Stimulated activated CD4-positive, alpha-beta T cell treated with anti-CD3 and anti-CD28 coated beads, Interleukin-1b, Interleukin-23, amount 100 ng/mL, for 1 hour (primary cell): ENCODE measurements at places on chromosomes 3 and 15.

GRCh38 chr15:92324101-92324963 is 69.3 kb upstream of the ST8SIA2 start:
- DNase-seq, result no peak

DNA sequence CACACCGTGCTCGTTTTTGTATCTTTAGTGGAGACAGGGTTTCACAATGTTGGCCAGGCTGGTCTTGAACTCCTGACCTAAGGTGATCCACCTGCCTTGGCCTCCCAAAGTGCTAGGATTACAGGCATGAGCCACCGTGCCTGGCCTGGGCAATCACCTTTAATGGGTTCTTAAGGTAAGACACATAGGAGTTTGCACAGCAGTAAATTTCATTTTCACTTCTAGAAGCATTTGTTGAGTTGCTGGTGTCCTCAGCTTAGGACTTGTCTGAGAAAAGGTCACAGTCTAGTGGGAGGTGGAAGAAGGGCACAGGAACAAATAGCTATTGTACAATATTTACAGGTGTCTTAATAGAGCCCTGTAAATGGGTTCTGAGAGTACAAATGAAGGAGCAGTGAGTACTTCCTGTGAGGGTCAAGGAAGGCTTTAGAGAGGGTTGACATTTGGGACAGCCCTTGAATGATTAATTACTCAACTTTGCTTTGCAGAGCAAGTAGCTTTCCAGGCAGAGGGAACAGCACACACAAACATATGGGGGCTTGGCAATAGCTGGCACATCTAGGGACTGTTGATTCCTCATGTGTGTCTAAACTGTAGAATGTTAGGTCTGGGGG is 8.7 kb upstream of the ETV5 start:
- DNase-seq, result no peak

DNA sequence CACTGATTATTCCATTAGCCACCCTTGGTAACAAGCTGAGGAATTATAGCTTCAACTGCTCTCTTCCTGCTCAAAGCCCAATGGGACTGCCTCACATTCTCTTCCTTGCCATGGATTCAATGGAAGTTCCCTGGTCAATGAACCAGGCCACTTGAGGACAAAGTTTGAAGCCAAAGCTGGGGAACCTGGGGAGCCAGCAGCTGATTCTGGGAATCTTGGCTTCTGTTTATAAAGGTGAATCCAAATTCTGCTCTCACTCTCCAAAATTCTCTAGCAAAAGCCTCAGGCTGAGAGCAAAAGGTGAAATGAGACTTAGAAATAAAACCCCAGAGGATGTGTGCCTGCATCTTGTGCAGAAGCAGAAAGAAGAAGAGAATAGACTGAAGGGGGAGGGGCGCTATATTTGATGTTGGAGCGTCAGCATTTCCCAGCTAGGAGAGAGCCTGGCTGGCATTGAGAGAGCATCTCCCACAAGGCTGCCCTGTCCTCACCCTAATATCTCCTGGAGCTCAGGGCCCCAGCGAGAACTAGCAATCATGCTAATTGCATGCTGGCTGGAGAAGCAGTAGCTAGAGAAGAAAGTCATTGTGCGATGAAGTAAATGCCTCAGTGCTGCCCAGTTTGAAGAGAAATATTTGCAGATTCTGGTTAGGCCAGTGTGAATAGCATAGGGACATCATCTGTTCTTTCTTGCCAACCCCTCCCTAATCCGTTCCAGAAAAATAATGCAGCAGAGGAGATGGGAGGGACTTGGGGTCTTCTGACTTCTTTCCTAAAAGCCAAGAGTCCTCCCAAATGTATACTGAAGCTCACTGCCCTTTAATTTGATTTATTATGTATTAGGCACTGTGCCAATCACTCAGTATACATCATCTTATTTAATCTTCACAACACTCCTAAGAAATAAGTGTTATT is 34.9 kb upstream of the GAP43 start:
- no peak for DNase-seq

GRCh38 chr3:44186111-44186672 is 55.5 kb upstream of the TOPAZ1 start:
- DNase-seq, result no peak

DNA sequence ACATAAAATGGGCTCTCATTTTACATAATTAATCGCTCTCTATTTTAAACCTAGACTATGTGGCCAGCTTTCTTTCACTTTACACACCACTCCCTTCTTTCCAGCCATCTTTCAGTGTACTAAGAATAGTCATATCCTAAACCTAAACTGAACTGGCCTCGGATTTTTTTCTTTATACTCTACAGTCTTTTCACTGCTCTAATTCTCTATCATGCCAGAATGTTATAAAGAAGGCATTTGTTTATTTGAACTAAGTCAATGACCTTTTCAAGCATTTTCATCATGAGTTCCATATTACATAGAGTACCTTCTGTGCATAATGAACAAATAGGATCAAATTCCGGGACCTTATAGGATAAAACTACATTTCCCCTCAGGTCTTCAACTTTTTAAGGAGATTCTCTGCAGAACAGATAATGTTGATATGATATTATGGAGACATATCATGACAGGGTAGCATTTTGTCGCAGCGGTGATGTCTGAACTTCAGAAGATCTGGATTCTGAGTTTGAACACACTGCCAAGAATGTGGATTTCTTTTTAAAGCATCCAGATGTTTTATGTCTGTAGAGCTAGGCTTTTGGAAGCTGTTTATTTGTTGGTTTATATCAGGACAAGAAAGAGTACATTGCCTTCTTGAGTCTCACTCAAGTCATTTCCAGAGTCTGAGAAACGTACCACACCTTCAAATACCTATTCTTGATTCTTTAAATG is 1047.3 kb downstream of the MCTP2 start:
- no peak for DNase-seq

GRCh38 chr15:38795471-38796245 is 231.0 kb upstream of the RASGRP1 start:
- DNase-seq, result no peak

GRCh38 chr3:43031485-43031884 is 52.4 kb downstream of the GASK1A start:
- no peak for DNase-seq

GRCh38 chr15:64720188-64720587 is 55.2 kb downstream of the RBPMS2 start:
- DNase-seq, result no peak

DNA sequence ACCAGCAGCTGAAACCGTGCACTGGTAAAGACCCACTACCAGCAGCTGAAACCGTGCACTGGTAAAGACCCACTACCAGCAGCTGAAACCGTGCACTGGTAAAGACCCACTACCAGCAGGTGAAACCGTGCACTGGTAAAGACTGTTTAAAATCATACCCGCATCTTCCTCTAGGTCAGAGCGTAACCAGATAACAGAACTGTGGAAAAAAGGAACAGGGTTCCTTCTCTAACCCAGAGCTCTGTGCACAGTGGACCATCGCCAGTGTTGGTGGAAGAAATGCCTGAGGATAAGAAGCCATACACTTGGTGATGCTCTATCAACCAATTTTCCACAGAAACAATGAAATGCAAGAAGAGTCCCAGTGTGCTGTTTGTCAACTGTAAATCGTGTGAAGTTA is 243.4 kb downstream of the NTRK3 start:
- no peak for DNase-seq

DNA sequence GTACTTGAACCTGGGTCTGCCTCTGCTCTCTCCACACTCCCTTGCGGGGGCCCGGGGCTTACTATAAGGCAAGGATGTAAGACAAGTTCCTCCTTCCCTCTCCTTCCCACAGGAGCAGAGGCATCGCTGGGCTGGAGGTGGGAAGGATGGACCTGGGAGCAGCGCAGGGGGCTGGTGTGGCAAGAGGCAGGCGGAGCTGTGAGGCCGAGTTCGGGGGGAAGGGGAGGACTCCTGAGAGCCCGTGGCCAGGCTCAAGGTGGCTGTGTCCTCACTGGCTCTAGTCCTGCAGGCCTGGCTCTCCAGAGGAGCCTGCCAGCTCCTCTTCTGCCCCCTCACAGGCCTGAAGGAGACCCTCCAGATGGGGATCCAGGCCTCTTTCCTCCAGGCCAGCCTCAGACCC is 1.0 kb upstream of the NR2E3 start:
- no peak for DNase-seq

DNA sequence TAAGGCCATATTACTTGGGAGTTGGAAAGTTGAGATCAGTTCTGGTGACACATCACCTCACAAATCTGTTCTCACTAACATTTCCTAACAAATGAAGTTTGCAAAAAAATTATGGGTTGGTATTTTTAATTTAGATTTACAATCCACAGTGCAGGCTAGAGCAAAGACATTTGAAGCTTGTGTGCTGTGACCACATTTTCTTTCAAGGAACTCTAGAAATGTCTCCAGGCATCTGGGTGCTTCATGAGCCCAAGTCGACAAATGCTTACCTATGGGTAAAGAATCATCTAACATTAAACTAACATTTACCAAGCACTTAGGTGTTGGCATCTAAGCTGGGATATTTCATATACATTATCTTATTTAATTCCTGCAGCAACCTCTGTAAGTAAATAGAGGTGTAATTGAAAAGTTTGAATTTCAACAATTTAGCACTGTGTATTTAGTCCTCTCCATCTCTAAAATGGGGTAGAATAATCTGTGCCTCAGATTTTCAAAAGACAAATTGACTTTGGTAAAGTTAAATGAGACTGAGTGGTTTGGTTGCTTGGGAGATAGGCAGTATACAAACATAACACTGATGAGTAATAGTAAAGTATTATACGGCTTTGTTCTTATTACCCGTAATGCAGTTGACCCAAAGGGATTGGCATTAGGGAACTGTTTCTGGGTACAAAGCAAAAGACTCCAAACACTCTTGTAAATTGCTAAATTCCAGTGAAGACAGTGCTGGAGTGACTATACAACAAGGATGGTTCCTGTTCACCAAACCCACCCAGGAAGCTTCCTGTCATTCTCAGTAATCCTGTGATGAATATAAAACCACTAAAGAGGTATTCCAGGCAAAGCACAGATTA is 162.5 kb downstream of the TPRG1 start:
- DNase-seq, result no peak

GRCh38 chr3:97647441-97647982 is 117.0 kb upstream of the ARL6 start:
- DNase-seq, result no peak

GRCh38 chr15:98431171-98431570 is 217.2 kb upstream of the IGF1R start:
- DNase-seq, result no peak

DNA sequence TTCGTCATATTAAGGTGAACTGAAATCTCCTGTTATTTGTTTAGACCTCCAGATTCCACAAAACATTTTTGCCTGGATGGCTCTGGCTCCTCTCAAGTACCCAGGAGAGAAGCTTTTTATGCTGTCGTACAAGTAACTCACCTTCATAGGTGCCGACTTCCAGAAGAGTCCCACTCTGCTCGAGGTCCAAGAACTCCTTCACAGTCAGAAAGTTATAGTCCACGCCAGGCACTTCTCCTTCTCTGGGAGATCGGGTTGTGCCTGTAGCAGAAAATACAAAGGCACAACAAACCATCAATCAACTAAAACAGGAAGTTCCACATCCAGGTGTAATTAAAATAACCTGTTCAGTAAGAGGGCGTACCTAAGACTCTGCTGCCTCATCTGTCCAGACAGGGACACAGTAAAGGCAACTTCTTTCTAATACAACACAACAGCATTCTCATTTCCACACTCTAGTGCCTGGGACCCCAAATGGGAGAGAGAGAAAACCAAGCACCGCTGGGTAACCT is 545.3 kb downstream of the MAGI1 start:
- DNase-seq, result no peak

DNA sequence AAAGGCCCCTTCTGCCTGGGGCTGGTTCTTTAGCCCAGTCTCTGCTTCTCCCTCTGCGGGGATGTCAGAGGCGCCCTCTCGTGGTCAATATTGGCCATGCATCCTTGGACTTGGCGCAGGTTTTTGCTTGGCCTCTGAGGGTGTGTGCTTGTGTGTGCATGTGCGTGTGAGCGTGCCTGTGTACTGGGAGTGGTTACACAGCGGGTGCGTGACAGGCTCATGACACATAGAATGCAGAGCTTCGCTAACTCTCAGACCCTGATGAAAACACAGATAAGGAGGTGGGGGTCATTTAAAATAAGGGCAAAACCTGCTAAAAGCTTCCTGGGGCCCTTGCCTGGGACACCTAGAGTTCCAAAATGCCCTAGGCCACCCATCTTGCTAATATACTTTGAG is 160.9 kb downstream of the SMAD6 start:
- peak; percentile 22 for DNase-seq

DNA sequence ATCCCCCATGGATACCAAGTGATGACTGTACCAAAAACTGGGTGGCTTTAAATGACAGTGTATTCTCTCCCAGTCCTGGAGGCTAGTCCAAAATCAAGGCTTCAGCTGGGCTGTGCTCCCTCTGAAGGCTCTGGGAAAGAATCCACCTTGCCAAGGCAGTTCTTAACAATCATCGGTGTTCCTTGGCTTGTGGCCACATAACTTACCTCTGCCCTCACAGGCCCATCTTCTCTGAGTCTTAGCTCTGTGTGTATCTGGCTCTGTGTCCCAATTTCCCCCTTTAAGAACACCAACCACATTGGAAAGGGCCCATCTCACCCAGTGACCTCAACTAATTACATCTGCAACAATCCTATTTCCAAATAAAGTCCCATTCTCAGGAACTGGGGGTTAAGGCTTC is 503.0 kb upstream of the PROK2 start:
- DNase-seq, result no peak

- no peak for DNase-seq
These were observed 14.0 kb upstream of the CCDC80 start for GRCh38 chr3:112654979-112655378.

- DNase-seq, result no peak
These were observed 38.8 kb downstream of the SLC12A1 start for GRCh38 chr15:48244921-48245320.
